ENCODE measurements at places on chromosomes 16 and 17. TPM values are rescaled to one million over a fixed set of nuclear protein-coding genes. Genes with fewer than 3 reads are reported as not detected.

The USP36 gene
- 138 TPM for total RNA-seq

The FBXO47 gene
- not detected for total RNA-seq

The MVP gene
- 124 TPM for total RNA-seq

The ABCA8 gene
- total RNA-seq, result not detected

The ZNF624 gene
- total RNA-seq, result 2.8 TPM

The TIMM22 gene
- total RNA-seq, result 14.6 TPM

The CYGB gene
- total RNA-seq, result not detected

The LRRC75A gene
- 1.6 TPM for total RNA-seq

The C17orf50 gene
- not detected for total RNA-seq

- H3K27ac ChIP-seq, result peak within 1 kb of the TSS; percentile 98
- peaks cover 47% of the 10 kb centered on the region for H3K4me1 ChIP-seq
- H3K36me3 ChIP-seq, result peaks cover 45% of the 10 kb centered on the region
- DNase-seq, result peak; percentile 74
- H3K4me3 ChIP-seq, result peak within 1 kb of the TSS; percentile 93
Measured at GRCh38 chr17:39200070-39200879, at the start of gene RPL19. Gene RPL19 (plus strand): TSS chr17:39200283. CDS start chr17:39200345, 62 bp downstream.

DNA sequence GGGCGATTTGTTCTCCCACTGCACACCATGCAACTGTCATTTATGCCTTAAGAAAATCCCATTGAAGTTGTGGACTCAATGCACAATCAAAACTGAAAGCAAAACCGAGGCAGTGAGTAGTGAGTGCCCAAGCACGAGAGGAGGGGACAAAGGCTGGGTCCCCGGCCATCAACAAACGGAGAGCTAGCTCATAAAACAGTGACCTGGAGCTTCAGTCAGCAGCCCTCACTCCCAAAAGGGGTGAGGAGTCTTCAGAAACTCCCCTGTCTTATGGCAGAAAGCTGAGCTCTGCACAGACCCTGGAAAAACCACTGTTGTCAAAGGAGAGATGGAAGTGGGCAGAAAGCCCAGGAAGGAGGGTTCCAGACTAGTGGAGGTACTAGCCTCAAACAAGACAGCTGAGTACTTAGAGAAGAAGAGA is 96.9 kb downstream of the ADCY9 start:
- H3K4me3 ChIP-seq, result peak overlapping the region; percentile 37
- no peak for DNase-seq
- H3K27me3 ChIP-seq, result no peaks in the 10 kb centered on the region
- peaks cover 17% of the 10 kb centered on the region for H3K4me1 ChIP-seq
- H3K36me3 ChIP-seq, result no peaks in the 10 kb centered on the region

- no peaks in the 10 kb centered on the region for H3K27me3 ChIP-seq
- peak overlapping the region; percentile 95 for H3K4me3 ChIP-seq
- DNase-seq, result peak; percentile 81
- H3K4me1 ChIP-seq, result peaks cover 43% of the 10 kb centered on the region
- peak overlapping the region; percentile 95 for H3K27ac ChIP-seq
Measured at GRCh38 chr16:89723279-89724250, 2.2 kb downstream of the ZNF276 start.

GRCh38 chr16:9275816-9276354 is 184.4 kb downstream of the HAPSTR1 start:
- no peak overlapping the region for H3K4me3 ChIP-seq
- no peaks in the 10 kb centered on the region for H3K27me3 ChIP-seq
- H3K36me3 ChIP-seq, result no peaks in the 10 kb centered on the region

DNA sequence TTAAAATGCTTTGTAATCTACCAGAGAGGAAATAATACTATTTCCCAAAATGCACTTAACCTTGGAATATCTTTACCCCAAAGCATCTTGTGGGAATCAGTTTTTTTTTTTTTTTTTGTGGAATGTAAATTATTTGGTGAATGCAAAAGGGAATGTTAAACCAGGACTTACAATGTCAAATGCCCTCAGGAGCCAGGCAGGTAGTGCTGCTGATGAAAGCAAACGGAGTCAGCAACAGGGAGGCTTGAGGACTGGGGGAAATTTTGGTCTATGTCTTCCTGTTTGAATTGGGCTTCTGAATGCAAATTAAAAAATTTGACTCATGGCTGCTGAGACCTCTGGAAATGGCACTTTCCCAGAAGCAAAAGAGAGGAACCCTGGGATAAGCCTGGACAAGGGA is 96.5 kb upstream of the NLRP1 start:
- no peak for DNase-seq
- H3K27ac ChIP-seq, result no peak overlapping the region
- no peaks in the 10 kb centered on the region for H3K36me3 ChIP-seq
- no peaks in the 10 kb centered on the region for H3K4me1 ChIP-seq

GRCh38 chr16:80113873-80114574 is 426.8 kb upstream of the DYNLRB2 start:
- no peaks in the 10 kb centered on the region for H3K4me1 ChIP-seq
- H3K36me3 ChIP-seq, result no peaks in the 10 kb centered on the region
- DNase-seq, result no peak
- no peak overlapping the region for H3K27ac ChIP-seq
- no peak overlapping the region for H3K4me3 ChIP-seq
- H3K27me3 ChIP-seq, result peaks cover 6% of the 10 kb centered on the region

GRCh38 chr16:48110982-48111381 is 44.8 kb downstream of the ABCC12 start:
- no peak overlapping the region for H3K27ac ChIP-seq
- no peaks in the 10 kb centered on the region for H3K36me3 ChIP-seq
- H3K4me3 ChIP-seq, result no peak overlapping the region
- H3K27me3 ChIP-seq, result peaks cover 8% of the 10 kb centered on the region
- no peak for DNase-seq

GRCh38 chr16:71467810-71468209 is 5.8 kb upstream of the ZNF23 start:
- H3K36me3 ChIP-seq, result no peaks in the 10 kb centered on the region
- no peak overlapping the region for H3K4me3 ChIP-seq
- peaks cover 5% of the 10 kb centered on the region for H3K4me1 ChIP-seq
- no peak overlapping the region for H3K27ac ChIP-seq
- peaks cover 1% of the 10 kb centered on the region for H3K27me3 ChIP-seq

GRCh38 chr16:84603140-84603816 is 14.6 kb downstream of the COTL1 start:
- H3K4me1 ChIP-seq, result peaks cover 84% of the 10 kb centered on the region
- peak overlapping the region; percentile 69 for H3K27ac ChIP-seq
- H3K27me3 ChIP-seq, result no peaks in the 10 kb centered on the region
- H3K36me3 ChIP-seq, result peaks cover 38% of the 10 kb centered on the region
- DNase-seq, result no peak
- no peak overlapping the region for H3K4me3 ChIP-seq

- DNase-seq, result no peak
- H3K27me3 ChIP-seq, result peaks cover 2% of the 10 kb centered on the region
- H3K36me3 ChIP-seq, result no peaks in the 10 kb centered on the region
Measured at GRCh38 chr17:39095309-39095686, 56.1 kb downstream of the PLXDC1 start.

DNA sequence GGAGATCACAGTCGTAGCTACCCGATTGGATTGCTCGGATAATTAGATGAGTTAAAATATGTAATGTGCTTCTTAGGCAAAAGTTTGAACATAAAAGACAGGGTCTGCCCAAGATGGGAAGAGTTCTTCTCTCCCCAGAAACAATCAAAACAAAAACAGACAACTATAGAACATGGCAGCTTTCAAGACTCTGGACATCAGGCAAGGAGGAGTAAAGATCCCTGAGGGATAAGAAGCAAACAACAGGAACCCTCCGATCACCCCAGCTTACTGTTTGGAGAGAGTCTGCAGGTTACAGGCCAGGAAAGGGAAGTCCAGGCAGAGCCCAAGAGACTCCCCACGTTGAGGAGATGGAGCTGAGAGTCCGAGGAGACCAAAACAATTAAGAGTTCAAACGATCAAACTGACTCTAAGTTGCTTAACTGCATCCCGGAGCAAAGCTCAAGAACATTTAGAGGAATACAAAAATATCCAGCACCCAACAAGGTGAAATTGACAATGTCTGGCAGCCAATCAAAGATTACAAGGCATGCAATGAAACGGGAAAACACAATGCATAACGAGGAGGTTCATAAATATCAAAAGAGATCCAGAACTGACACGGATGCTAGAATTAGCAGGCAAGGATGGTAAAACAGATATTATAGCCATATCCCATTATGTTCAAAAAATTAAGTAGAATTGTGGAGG is 3.9 kb downstream of the ASGR2 start:
- H3K36me3 ChIP-seq, result no peaks in the 10 kb centered on the region
- no peak overlapping the region for H3K27ac ChIP-seq
- DNase-seq, result no peak
- H3K4me1 ChIP-seq, result peaks cover 14% of the 10 kb centered on the region
- H3K4me3 ChIP-seq, result no peak overlapping the region

- H3K4me3 ChIP-seq, result peak overlapping the region; percentile 65
- DNase-seq, result no peak
- peaks cover 32% of the 10 kb centered on the region for H3K36me3 ChIP-seq
- peaks cover 57% of the 10 kb centered on the region for H3K4me1 ChIP-seq
Measured at GRCh38 chr17:78387977-78388941, 9.8 kb downstream of the PGS1 start.

- no peaks in the 10 kb centered on the region for H3K4me1 ChIP-seq
- DNase-seq, result no peak
- H3K27ac ChIP-seq, result no peak overlapping the region
- H3K27me3 ChIP-seq, result no peaks in the 10 kb centered on the region
Measured at GRCh38 chr16:57115514-57116182, 23.3 kb downstream of the CPNE2 start.

All from activated T-helper 1 cell treated with anti-CD3 and anti-CD28 coated beads, Interleukin-12 subunit alpha, Interleukin-12 subunit beta, Interleukin-2, Interleukin-4 antibody, amounts not matched to agents 30 ng/mL and 10 ng/mL and 1 ng/mL, durations not matched to agents 14 hours and 24 hours and 36 hours (primary cell).